ENCODE measurements at places on chromosomes 3 and 15.

- no peak for DNase-seq
These were observed 365 bp downstream of the ZBED2 start for GRCh38 chr3:111594781-111595180.

DNA sequence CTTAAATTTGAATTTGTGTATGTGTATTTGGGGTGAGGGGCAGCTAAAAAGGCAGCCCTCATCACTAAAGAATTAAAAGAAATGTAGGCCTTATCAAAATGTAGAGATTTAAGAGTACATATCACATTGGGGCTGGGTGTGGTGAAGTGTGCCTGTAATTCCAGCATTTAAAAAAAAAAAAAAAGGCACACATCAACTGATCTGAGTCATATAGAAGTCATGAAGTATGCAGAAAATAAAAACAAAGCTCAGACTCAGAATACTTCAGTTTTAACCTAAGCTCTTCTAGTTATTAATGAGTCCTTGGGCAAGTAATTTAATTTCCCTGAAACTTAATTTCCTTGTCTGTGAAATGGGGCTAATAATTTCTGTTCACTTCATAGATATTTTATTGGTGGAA lies 31.6 kb downstream of the SLC24A1 start:
- DNase-seq: no peak

GRCh38 chr3:32614956-32615355 lies 44.3 kb upstream of the DYNC1LI1 start:
- no peak for DNase-seq

GRCh38 chr15:43463507-43463906 lies 29.4 kb downstream of the TP53BP1 start:
- no peak for DNase-seq

DNA sequence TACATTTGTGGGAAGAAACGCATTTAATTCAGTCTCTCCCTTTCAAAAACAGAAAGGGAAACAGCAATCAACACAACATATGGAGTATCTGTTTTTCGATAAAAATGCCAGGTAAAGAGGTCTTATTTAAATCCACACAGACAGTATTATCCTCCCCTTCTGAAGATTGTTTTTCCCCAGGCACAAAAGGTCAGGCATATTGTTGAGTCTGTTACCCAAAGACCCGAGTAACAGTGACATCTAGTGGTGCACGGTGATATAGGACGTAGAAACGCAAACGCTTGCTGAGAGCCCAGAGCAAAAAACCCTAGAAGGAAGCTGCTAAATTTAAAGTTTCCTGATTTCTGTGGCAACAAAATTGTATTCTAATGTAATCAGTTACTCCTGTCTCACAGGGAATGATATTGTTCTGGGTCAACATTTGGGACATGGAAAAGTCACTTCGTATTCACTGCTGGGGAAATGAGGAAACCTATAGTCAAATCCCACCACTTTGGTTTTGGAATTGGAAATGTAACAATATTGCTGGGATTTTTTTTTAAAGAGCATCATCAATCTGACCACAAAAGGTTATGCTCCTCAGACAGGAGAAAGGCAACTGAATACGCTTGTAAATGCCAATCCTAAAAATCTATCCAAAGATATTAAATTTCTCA lies 312.7 kb upstream of the CCDC54 start:
- peak; percentile 79 for DNase-seq

DNA sequence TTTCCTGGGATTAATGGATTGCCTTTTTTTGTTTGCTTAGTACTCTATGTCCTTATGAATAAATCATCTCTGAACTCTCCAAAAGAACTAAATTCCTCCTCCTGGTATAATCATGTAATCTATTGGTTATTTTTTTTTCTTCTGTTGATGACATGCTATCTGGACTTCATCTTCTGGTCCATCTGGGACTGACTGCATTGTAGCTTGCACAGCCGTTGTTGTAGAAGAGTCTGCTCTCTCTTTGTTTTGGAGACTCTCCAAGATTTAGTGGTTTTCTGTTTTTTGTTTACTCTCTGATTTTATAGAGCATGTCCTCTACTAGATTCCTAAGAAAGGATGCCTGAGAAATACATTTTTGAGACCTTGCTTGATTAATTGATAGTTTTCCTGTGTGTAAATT lies 19.1 kb downstream of the IREB2 start:
- DNase-seq: peak; percentile 9

DNA sequence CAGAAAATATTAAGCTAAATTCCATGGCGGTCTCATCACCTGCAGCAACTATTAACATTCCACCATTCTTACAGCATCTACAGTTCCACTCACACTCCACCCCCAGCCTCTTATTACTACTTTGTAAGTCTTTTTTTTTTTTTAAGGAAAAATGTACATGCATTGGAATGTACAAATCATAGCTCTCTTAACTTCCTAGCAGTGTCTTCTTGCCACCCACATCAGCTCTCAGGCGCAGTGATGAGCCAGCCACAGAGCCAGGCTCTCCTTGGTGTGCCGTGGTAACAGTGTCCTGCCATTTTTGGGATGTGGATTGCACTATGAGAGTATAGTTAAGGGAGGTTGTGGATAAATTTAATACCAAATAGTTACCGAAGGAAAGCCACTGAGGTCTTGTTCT lies 17.8 kb downstream of the ABHD17C start:
- no peak for DNase-seq

DNA sequence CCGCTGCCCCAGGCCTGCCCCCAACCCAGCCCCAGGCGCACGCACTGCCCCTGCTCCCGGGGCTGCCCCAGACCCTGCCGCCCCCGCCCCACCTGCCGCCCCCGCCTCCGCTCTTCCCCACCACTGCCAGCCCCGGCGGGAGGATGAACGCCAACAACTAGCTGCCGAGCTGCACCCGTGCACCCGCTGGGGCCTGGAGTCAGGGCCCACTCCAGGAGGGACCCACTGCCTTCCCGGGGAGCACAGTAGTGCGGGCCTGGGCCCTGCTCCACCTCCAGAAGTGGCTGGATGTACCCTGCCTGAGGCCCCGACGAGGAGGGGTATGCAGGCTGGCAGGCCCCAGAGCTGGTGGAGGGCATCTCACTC lies 10.9 kb downstream of the ZBTB47 start:
- DNase-seq: no peak

DNA sequence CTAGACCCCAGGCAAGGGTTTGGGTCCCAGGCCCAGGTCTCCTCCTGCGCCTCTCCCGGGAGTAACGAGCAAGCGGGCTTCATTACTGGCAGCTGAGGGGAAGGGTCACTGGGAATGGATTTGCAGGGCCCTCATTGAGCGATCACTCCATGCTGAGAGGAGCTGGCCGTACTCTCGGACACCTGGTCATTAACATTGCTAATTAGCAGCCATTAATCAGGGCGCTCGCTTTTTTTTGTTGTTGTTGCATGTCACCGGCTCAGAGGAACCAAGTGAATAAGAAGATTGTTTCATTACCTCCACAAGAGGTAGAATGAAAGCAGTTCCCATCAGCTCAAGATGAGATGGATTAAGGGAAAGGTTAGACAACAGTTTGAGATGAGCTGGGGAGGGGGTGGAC lies 293.0 kb upstream of the ATP11B start:
- DNase-seq: no peak

GRCh38 chr3:46935989-46936558 lies 40.5 kb downstream of the CCDC12 start:
- DNase-seq: no peak

GRCh38 chr3:159528251-159528895 lies 460.3 kb upstream of the IL12A start:
- no peak for DNase-seq

- DNase-seq: no peak
These were observed 73.9 kb downstream of the PRICKLE2 start for GRCh38 chr3:64151342-64151871.

DNA sequence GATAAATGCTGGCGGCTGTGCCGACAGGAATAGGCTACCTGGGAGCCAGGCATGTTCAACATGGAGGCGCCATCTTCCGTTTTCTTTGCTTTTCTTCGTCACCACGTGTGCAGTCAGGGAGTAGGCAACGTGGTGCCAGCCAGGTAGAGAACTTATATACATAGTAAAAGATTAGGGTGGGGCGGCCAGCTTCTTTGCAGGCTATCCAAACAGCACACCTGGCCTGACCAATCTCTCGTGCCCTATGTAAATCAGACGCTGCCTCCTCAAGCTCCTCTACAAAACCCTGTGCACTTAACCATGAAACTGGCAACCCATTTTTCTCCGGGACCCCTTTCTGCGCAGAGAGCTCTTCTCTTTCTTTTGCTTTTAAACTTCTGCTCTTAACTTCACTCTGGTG lies 28.6 kb upstream of the OR5K4 start:
- no peak for DNase-seq

DNA sequence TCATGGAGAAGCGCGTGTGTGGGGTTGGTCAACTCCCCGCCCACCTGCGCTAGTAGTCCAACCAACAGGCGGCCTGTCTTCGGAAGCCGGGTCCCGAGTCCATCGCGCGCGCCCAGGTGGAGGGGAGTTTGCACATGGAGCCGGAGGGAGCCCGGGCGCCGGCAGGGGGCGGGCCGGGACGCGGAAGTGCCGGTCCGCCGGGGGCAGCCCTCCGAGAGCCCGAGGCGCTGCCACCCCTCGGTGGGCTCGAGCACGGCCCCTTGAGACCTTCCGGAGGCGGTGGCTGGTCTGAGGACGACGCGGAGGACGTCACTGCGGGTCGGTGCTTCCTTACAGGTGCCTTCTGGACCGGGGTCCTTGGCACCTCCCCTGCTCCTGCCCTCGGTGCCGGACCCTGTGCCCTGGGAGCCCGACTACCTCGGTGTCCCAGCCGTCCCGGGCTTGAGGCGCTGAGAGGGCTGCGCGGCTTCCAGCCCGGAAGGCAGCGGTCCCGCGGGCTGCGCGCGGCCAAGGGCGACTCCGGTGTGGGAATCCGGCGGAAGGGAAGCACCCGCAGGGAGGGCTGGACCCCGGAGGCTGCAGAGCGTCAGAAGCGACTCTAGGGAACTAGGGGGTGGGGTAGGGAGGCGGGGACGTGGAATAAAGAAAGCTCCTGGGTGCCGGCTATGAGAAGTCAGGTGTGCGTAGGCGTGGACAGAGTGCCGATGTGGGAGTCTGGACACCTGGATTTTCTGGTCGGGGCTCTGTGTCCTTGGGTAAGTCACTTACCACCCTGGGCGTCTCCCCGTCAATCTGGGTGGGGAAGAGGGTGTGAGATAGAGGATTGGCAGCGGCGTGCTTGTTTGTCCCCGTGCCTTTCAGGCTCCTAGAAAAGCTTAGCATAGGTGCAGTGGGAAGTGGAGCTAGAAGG lies 212.3 kb downstream of the FGF12 start:
- DNase-seq: peak; percentile 67

- no peak for DNase-seq
These were observed 22.4 kb downstream of the ISG20 start for GRCh38 chr15:88661041-88661700.

GRCh38 chr3:196339493-196340254 lies 1.5 kb upstream of the TM4SF19 start:
- DNase-seq: no peak
